Amniotic epithelial cell (primary cell): ENCODE measurements at places on chromosomes 11 and 22.

DNA sequence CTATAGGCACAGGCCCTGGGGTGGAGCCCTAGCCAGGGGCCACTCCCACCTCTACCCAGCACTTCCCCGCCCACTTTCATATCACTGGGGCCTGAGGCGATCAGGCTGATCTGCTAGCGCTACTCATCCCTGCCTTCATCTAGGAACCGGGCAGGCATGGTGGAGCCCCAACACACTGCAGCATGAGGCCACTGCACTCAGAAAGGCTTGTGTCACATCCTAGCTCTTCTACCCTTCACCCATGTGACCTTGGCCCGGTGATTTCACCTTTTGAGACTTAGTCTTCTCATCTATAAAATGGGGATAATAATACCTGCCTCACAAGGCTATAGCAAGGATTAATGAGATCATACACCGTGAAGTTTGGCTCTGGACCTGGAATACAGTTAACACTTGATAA lies 18.1 kb upstream of the GDPD5 start:
- no peak for DNase-seq

- no peak for DNase-seq
Measured at GRCh38 chr11:120717623-120718022, 206.1 kb downstream of the GRIK4 start.

- DNase-seq, result peak; percentile 93
Measured at GRCh38 chr22:19891317-19892256, 36.9 kb upstream of the GNB1L start.

DNA sequence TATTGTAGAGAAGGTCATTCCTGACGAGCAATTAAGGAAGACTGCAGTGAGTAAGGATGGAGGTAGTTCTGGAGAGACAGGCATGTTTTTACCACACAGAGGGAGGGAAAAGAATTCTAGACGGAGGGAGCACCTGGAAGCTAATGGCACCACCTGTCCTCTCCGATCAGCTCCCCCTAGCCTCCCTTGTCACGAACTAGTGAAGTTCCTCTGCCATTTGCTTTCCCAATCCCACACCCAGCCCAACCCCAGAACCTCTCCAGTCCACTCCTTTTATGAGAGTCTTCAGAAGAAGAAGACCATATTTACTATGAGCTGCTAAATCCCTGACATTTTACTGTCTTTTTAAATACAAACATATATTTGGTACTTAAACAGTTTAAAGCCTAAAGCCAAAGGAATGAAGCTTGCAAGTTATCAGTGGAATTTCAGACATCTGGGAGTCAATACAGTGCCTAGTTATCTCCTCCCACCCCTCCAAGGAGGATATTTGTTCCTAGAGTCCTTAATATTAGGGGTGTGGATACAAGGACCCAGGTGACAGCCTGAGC lies 46.1 kb upstream of the HSPA8 start:
- DNase-seq, result no peak

DNA sequence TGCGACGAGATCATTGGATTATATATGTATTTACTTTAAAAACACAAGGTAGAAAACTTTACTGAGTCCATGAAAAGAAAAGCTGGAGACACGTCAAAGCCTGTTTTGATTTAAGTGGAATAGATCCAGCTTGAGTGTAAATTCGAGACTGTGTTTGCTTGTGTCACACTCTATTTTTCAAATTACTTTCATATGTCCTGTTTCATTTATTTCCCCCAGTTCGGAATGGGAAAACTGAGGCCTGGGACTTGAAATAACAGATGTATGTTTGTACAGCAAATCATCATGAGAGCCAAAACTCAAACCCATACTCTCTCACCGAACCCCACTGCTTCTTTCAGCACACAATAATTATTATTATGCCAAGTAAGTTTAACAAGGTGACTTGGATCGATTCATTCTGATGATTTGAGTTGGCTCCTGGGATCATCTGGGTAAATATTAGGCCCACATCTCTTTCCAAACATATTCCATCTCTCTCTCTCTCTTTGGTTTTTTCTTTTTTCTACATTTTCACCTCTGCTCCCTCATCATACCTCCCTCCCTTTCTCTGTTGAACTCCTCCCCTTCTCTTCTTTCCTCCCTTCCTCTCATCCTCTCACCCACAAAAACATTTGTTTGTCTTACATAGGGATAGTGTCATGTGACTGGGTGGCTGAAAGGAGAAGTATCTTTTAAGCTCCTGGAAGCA lies 21.2 kb downstream of the FZD4 start:
- no peak for DNase-seq

- DNase-seq, result no peak
Measured at GRCh38 chr11:68651208-68651984, 32.9 kb upstream of the GAL start.

GRCh38 chr11:36447514-36447913 lies 62.6 kb downstream of the TRAF6 start:
- DNase-seq, result no peak

- DNase-seq, result peak; percentile 35
Measured at GRCh38 chr11:32892355-32893092, at the start of gene QSER1. TSS of gene QSER1 (plus strand) at chr11:32892811. CDS start at chr11:32893126, 315 bp downstream.

DNA sequence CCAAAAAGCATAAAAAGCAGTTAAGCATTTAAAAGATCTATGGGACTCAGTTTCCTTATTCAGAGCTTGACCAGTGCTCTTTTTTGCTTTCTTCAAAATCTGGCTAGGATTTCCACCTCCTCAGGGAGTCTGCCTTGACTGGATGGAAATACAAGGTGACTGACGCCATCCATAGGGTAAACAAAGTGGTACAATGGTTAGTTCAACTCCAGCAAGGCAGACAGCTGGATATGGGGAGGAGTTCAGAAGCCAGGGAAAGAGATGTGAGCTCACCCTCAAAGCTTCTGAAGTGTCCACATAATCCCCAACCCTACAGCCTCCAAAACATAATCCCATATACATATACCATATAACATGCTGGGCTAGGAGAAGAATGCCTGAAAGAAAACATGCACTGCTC lies 52.0 kb downstream of the KIRREL3 start:
- no peak for DNase-seq

DNA sequence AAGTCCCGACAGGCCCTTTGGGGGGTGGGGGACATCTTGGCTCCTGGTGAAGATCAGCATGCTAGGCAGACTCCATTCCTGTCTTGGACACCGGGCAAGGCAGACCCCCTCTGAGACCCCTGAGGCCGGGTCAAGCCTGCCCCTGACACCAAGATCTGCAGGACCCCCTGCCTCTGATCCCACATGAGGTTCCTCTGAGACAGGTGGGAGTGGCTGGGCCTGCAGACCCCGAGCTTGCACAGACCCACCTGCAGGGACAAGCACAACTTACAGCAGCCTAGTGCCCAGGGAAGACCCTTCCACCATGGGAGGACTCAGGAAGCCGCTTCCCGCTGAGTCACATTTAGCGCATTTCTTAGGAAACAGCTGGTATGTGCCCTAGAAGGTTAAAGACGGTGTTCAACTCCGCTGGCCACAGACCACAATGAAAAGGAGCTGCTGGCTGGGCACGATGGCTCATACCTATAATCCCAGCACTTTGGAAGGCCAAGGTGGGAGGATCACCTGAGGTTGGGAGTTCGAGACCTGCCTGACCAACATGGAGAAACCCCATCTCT lies 15.5 kb downstream of the ARVCF start:
- DNase-seq, result peak; percentile 68

- peak; percentile 86 for DNase-seq
Measured at GRCh38 chr11:36073411-36074203, 129.7 kb downstream of the LDLRAD3 start.

DNA sequence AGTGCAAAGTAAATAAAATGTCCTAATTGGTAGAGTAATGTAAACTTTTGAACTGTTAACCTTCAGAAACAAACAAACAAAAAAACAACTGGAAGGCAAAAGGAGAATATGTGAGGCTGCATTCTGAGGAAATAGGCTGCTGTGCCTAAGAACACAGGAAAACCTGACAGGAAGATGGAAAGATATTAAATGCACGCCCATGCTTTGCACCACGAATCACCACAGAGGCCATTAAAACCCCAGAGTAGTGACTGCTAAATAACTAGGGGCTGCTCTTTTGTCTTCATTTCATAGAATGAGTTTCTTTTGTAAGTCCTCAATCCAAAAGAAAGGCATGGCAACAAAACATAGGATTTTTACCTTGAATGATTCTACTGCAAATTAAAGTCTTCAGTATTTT lies 436.0 kb downstream of the RAB38 start:
- DNase-seq, result no peak

DNA sequence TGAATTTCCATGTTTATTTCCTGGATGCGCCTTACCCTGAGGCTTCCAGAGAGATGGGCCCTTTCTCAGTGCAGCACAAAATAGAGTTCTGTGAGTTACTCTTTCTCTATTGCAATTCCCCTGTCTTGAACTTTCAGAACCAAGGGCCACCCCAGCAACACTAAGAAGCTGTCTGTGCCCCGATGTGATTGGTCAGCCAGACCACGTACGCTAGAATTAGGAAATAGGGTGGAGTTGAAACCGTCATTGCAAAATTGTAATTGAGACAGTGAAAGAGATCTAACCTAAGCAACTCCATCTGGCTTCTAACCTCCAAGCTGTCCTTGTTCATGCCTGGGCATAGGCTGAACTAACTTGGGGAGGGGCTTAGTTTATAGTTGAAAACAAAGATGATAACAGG lies 981.3 kb downstream of the OPCML start:
- DNase-seq, result no peak

GRCh38 chr22:44940130-44940529 lies 69.7 kb downstream of the PHF21B start:
- DNase-seq, result no peak

DNA sequence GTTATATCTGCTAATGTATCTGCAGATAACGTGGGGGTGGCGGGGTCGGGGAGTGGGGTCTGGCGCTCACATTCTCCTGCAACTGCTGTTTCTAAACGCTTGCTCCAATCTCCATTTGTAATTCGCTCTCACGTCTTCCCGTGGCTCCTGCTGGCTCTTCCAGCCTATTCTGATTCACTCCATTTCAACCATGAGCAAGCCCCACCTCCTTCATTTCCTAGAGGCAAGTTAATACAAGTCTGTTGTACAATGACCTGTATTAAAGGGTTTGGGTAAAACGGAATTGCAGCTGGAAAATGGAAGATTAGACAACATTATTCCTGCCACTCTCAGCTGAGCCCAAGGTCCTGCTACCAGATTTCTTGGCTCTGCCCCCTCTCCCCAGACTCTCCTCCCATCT lies 132.3 kb downstream of the CSNK2A3 start:
- no peak for DNase-seq

DNA sequence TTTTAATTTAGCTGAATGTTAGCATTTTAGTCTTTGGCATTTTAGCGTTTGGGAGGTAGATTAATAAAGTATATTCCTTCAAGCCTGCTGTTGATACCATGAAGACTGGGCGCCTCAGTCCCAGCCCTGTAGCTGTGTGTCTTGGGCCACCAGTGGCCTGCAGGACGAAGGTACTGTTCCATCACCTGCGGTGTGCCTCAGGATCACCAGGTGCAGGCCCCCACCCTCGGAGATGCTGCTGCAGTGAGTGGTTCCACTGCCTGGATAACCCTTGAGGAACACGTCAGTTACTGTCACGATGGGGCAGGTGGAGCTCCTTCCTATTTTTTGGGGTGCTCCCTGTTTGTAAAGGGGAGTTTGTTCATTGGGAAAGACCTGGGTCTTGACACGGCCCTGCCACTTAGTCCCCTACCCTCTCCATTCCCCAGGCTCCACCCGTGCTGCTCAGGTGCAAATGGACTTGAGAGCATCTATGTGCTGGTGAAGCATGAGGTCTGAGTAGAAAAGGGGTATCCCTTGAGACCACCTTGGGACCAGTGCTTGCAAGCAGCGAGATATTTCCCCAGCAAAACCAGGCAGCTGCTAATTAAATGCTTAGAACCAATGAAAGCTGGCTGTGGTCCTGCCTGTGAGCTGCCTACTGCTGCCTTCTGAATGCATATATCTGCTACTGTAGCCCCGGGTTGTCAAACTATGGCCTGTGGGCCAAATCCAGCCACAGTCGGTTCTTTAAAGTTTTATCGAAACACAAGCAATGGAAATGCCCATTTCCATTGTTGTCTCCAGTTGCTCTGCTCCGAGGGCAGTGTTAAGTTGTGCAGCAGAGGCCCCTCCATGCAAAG lies 28.7 kb downstream of the INCENP start:
- no peak for DNase-seq

GRCh38 chr11:63520606-63521170 lies 14.8 kb downstream of the LGALS12 start:
- DNase-seq, result no peak

DNA sequence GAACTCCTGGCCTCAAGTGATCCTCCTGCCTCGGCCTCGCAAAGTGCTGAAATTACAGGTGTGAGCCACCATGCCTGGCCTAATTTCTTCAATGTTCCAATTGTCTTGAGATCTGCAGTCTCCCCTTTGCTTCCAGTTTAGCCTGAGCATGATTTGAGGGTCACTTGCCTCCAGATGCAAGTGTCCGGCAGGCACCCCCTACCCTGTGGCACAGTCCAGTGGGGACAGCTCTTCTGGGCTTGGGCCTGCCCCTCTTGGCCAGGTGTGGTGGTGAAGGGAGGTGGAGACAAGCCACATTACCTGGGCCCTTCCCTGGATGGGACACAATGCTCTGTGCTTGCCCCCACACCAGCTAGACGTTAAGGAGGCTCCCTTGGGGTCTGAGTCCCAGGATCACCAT lies 21.3 kb upstream of the CACNG2 start:
- no peak for DNase-seq

DNA sequence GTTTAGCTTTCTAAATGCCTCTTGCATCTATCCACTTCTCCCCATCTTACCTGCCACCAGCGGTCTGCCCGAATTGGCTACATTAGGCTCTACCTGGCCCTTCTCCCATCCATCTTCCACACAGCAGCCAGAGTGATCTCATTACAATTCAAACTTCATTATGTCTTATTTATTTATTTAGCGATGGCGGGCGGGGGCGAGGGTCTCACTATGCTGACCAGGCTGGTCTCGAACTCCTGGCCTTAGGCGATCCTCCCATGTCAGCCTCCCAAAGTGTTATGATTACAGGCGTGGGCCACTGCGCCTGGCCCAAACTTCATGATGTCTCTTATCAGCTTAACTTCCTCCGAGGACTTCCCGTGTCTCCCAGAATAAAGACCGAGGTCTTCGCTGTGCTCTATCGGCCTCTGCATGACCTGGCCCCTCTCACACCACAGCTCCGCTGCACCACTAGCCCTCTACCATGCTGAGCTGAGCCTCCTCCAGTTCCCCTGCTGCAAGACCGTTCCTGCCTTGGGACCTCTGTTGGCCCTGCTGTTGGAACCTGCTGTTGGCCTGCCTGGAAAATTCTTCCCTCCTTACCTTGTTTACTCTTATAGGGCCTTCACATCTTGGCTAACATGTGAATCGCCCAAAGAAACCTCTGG lies 870 bp upstream of the CTTN start:
- peak; percentile 16 for DNase-seq

GRCh38 chr11:10891151-10891720 lies 33.4 kb upstream of the ZBED5 start:
- DNase-seq, result no peak

DNA sequence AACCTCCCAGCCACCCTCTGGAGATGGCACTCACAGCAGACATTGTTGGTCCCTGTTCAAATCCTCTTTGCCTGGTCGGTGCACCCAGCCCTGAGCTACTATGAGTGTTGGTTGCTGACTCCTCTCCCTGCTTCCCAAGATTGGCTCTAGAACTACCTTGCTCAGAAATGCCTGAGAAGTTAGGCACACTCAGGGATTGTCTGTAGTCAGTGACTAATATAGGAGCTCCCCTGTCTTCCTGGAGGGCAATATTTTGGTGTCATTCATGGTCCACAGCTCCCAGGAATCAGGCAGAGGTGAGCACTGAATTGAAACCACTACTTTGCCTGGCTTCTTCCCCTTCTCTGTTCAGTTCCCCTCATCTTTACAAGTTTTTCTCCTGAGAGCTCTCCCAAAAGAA lies 325.9 kb downstream of the MIAT start:
- no peak for DNase-seq
